ENCODE measurements at places on chromosomes 6 and 20. TPM values are rescaled to one million over a fixed set of nuclear protein-coding genes. Genes with fewer than 3 reads are reported as not detected.

GRCh38 chr6:101614774-101615173 is 221.3 kb downstream of the GRIK2 start:
- DNase-seq: no peak

DNA sequence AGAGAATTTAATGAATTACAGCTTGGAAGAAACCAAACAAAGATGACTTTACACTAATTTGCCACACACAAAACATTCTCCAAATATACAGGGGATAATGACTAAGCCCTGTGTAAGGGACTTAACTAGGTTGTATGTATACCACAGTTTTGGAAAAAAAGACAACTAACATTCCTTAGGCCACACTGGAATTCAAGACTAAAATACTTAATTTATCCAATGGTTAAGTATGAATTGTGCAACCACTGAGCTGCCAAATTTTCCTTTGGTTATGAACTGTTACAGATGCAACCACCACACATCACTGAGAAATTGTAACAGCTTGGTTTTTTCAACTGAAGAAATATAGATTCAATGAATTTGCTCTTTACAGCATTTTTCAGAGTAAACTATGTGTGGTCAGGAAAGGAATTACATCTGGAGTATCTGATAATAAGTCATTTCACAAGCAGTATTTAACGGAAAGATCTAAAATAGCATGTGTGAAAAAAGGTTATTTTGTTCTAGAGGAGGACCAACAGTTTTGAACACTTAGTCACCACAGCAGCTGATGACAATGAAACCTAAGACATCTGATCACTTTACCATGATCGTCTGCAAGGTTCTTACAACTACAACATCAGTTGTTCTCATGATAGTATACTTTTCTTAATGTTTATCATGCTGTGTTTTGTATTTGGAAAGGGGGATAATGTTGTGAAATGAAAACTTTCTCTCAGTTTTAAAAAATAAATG is 318.8 kb downstream of the BCKDHB start:
- no peak for DNase-seq

- DNase-seq: no peak
Measured at GRCh38 chr6:120816794-120817193, 517.5 kb downstream of the TBC1D32 start.

GRCh38 chr6:107624541-107624940 is 134.6 kb downstream of the SOBP start:
- DNase-seq: peak; percentile 34

DNA sequence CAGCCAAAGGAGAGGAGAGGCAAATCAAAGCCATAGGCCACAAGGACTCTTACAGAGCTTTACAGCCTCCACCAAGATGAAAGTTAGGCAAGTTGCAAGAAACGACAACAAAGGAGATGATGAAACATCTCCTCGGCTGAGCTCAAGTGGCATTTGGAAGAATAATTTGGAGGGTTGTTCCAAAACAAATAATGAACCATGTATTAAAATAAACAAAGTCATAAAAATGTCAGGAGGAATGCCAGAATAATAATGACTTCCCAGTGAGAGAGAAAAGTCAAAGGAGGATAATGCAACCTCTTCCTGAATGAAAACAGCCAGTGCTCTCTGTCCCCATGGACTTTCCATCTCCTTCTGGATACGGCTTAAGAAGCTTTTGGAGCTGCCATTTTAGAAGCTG is 371.4 kb upstream of the ID4 start:
- no peak for DNase-seq

- DNase-seq: no peak
Measured at GRCh38 chr6:78492351-78493017, 374.9 kb upstream of the IRAK1BP1 start.

- DNase-seq: no peak
Measured at GRCh38 chr20:44221368-44221954, 10.9 kb upstream of the OSER1 start.

The ISM1 gene
- not detected for total RNA-seq

DNA sequence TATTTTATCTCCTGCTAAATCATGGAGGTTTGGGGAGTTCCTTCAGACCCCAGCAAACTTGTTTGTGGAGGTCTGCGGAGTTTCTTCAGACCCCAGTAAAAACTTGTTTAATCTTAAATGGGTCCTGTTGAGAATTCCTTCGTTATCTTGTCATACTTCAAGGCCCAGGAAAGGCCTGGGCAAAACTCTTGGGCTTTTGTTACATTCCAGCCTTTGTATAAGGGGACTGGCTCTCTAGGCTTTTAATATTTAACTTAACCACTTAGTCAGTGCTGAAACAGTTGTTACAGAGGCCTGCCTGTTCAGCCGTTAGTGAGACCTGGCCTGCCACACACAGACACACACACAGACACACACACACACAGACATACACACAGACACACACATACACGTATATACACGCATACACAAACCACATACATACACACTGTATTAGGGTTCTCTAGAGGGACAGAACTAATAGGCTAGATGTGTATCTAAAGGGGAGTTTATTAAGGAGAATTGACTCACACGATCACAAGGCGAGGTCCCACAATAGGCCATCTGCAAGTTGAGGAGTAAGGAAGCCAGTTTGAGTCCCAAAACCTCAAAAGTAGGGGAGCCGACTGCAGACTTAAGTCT is 21.3 kb upstream of the CST3 start:
- DNase-seq: no peak

- DNase-seq: no peak
Measured at GRCh38 chr6:921400-921799, 228.5 kb upstream of the EXOC2 start.

DNA sequence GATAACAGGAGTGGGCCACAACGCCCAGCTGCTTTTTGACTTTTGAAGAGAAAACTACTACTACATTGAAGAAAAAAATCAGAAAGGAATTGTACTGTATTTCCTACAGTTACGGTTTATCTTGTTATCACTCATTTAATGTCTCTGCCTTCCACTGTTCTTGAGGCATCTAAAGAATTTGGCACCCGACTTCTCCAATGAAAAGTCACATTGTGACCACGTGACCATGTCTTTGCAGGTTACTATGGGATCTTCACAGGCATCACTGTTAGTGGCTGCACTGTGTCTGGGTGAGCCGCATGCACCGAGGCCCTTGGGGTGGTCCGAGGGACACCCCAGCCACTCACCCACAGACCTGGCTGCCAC is 26.8 kb downstream of the RRBP1 start:
- no peak for DNase-seq

- DNase-seq: no peak
Measured at GRCh38 chr6:88662653-88663174, 300.7 kb downstream of the RNGTT start.

- no peak for DNase-seq
Measured at GRCh38 chr6:11744753-11745152, 33.9 kb downstream of the ADTRP start.

DNA sequence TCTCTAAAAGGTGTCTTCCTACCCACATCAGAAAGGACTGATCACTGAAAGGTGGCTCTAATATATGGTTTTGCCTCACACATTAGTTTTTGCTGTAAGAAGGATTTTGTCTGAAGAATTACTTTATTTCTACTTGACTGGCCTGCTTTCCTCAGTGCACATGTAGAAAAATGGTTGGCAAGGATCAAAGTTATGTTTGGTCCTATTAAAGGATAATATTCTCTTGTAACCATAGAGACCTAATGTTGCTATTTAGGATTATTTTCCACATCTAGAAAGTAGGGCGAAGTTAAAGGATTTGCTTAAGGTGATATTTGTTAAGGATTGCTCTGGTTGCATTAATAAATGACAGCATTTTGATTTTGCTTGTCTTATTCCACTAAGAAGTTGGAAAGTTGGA is 40.7 kb downstream of the PHACTR2 start:
- DNase-seq: no peak

DNA sequence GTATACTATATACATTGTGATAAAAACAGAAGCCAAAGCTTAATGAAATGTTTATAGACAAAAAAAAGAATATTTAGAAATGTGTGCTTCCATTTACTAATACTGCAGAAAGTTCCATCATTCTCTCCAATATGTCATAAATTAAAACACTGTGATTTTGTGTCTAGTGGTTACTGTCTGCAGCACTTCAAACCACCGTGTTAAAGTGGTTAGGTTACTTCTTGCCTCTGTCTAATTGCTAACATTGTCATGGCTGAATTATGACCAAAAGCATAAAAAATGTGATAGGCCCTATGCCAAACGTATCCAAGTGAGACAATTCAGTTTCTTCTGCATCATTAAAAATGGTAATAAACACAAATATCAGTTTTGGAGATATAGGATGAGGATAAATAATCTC is 52.7 kb upstream of the CST5 start:
- DNase-seq: no peak

DNA sequence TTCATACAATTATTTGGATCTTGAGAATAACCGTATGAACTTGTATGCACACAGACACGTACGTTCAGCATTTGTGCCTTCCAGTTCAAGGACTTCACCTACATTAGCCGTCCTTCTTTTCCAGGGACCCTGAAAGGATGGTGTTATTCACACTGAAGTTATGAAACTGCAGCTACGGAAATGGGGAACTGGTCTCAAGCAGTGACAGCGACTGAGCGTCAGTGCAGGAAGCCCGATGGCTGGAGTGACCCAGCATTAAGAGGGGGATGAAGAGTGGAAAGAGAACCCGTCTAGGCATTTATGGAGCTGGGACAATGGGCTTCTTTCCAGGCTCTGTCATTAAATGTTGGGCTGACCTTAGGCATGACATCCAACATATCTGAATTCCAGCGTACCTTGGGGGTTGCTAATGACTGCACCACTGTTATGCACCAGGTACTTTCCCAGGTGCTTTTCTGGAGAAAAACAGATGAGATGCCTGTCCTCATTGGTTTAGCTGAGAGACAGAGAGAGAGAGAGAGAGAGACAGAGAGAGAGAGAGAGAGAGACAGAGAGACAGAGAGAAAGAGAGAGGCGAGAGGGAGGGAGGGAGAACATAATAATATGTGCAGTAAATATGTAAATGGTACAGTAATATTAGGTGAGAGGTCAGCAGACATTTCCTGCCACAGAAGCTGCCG is 204.7 kb upstream of the EXOC2 start:
- DNase-seq: no peak

DNA sequence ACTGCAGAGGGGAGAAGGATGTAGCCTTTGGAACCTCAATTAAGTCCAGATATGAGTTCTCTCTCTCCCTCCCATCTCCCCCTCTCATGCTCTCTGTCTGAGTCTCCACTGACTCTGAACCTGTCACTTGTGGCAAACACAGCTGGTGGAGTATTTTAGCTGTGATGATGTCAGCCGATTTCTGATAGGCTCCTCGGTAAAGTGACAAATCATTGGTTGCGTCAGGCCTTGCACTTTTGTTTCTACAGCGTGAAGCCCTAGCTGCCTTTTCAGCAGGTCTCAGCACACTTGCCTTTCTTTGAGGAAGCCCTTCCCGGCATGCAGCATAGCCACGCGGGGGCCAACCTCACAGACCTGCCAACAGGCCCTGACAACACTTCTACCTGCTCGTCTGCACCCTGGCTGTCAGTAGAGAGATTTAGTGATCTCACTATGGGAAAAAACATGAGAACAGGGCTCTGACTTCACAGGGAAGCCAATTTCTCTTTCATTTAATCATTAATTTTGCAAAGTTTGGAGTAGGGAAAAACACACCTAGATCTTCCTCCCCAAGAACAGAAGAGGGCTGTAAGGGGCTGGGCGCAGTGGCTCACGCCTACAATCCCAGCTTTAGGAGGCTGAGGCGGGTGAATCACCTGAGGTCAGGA is 84.4 kb downstream of the GMPR start:
- no peak for DNase-seq

DNA sequence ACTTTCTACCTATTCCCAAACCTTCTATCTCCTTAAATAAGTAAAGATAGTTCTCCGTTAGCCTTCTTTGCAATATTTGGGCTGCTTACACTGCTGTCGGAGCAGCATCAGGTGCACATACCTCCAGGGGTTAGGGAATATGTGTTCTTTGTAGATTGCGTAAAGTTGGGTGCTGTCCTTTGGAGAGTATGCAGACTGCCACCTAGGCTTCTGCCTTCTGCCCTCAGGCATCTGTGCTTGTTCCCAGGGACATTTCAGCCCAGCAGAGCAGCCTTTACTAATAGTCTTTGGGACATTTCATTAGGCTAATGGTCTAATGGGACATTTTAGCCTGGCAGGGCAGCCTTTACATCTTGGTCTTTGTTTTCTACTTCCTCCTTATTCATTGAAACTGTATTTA is 260.6 kb downstream of the TPBG start:
- no peak for DNase-seq

DNA sequence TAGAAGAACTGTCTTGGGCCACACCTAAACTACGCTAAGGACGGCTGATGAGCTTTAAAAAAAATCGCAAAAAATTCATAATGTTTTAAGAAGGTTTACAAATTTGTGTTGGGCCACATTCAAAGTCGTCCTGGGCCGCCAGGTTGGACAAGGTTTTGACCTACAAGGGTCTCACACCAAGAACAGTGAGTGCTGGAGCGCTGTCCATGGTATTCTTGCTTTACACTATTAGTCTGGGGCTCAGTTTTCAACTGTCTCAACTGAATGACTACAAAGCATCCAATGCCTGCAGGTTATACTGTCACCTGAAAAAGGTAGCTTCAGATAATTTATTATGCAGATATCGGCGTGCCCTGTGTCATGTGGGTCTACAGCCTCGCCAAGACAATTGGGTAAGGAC is 3.7 kb upstream of the FAXC start:
- no peak for DNase-seq

The PTGIS gene
- total RNA-seq: not detected

DNA sequence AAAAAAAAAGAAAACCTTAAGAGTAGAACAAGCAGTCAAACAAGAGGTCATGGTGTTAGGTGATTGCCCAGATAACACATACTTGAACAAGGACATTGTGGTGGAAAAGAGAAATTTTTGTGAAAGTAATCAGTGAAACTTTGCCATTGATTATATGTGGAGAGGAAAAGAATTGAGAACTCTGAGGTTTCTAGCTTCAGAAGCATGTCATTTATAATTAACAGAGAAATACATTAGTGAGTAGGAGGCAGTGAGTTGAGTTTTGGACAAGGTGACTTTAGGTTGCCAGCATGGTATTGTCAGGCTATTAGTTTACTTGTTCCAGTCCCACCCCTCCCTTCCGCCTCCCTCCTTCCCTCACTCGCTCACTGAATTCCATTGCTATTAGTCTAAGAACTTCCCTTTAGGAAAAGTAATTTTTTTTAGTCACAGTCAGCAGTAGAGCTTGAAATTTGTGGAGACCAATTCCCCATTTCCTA is 17.2 kb downstream of the TAB2 start:
- DNase-seq: peak; percentile 44

The PLA2G7 gene
- not detected for total RNA-seq

GRCh38 chr6:126804332-126805064 is 314.0 kb upstream of the RSPO3 start:
- peak; percentile 74 for DNase-seq

GRCh38 chr20:21259346-21259745 is 43.8 kb upstream of the XRN2 start:
- DNase-seq: no peak

GRCh38 chr20:54070187-54070987 is at the start of gene BCAS1:
Gene BCAS1 (minus strand): TSS chr20:54070594. CDS start chr20:54058718, 11,876 bp downstream.
- DNase-seq: peak; percentile 97

The SPATS1 gene
- total RNA-seq: not detected

The GUCA1A gene
- total RNA-seq: not detected

GRCh38 chr20:19915111-19915798 is 101.9 kb upstream of the NAA20 start:
- no peak for DNase-seq

The PTPRK gene
- 127 TPM for total RNA-seq
